Activated T-cell treated with anti-CD3 and anti-CD28 coated beads, Interleukin-2, amount 50 U/mL, for 72 hours (primary cell): ENCODE measurements at places on chromosomes 5 and 9. TPM values are rescaled to one million over a fixed set of nuclear protein-coding genes. Genes with fewer than 3 reads are reported as not detected.

Gene ALAD
- total RNA-seq, result 27.5 TPM

Gene SYNPO
- total RNA-seq, result 0.30 TPM

Gene PCDHGA4
- total RNA-seq, result 0.25 TPM

Gene NEUROG1
- not detected for total RNA-seq

Gene TMEM245
- total RNA-seq, result 35.5 TPM

Gene TCF7
- 142 TPM for total RNA-seq

Gene ZER1
- total RNA-seq, result 32.6 TPM

Gene PCDHGB4
- total RNA-seq, result not detected

Gene RANBP17
- total RNA-seq, result not detected

Gene LEAP2
- 5.0 TPM for total RNA-seq

Gene KIF24
- total RNA-seq, result 5.8 TPM

Gene RAI14
- 1.5 TPM for total RNA-seq

Gene NUP214
- total RNA-seq, result 78.5 TPM

Gene TAF7
- 62.5 TPM for total RNA-seq

Gene ALDH1A1
- total RNA-seq, result not detected

Gene GPR107
- 27.3 TPM for total RNA-seq

Gene TAF11L10
- total RNA-seq, result not detected

Gene SHISAL2B
- total RNA-seq, result not detected

Gene ANKRD31
- total RNA-seq, result 0.58 TPM

Gene KIF20A
- total RNA-seq, result 50.4 TPM

Gene FCN1
- total RNA-seq, result not detected

Gene LHX2
- total RNA-seq, result not detected

Gene MAMDC4
- total RNA-seq, result 14.8 TPM

Gene TXNDC8
- not detected for total RNA-seq

Gene GRM6
- not detected for total RNA-seq

Gene SLC24A2
- total RNA-seq, result not detected

Gene PRR7
- 16.0 TPM for total RNA-seq
